ENCODE measurements at places on chromosomes 1 and 21.

DNA sequence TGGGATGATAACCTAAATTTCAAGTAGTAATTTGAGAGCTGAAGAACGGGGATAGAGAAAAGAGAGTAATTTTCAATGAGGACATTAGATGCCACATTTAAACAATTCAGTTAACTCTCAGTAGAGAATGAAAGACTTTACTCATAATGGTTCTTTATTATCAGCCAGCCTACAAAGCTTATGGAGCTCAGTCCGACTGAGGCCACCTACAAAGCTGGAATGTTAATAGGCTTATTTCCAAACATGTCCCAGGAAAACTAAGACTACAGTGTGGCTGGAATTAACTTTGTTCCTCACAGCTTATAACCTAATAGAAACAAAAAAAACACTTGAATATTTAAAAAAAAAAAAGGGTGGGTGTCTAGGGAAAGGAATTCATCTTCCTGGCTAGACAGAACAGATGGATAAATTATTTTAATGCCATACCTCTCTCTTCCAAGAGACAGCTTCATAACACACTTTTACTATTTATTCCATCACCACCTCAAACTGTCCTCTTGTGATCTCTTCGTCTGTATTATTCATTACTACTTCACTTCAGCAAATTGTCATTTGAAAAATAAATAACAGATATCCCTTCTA is 9.8 kb downstream of the SLC19A2 start:
- DNase-seq = no peak

- DNase-seq = no peak
Measured at GRCh38 chr1:175566247-175566646, 177.1 kb downstream of the TNR start.

GRCh38 chr1:19547814-19548213 is 62.5 kb upstream of the CAPZB start:
- no peak for DNase-seq

DNA sequence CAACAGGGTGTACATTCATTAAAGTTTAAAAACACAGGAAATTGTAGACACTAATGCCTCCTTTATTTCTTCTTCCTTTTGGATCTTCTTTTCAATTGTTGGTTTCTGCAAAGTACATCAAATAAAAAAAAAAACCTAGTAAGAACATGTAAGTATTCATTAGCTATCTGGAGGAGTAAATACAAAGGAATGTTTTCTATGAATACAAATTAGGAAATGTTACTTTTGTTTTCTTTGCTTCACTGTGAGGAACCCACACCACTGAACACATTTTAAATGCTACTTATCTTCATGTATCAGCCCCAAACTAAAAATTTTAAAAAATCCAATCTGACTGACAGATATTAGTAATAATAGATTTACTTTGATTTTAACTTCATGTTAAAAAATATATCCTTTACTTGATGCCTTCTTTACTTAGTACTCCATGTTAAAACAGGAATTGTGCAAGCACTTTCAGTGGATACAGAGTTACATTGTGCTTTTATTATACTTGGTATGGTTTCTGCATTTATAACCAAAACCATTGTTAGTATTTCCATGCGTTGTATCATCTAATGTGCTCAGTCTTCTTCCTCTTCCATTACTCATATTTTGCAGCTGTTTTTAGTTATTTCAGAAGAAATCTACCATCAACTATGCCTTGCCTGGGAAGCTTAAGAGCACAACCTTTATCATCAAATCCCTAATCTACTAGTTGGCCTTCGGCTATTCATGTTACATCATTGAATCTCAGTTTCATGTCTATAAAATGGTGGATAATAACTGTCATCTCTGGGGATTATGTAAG is 236.9 kb upstream of the DPYD start:
- DNase-seq = no peak

DNA sequence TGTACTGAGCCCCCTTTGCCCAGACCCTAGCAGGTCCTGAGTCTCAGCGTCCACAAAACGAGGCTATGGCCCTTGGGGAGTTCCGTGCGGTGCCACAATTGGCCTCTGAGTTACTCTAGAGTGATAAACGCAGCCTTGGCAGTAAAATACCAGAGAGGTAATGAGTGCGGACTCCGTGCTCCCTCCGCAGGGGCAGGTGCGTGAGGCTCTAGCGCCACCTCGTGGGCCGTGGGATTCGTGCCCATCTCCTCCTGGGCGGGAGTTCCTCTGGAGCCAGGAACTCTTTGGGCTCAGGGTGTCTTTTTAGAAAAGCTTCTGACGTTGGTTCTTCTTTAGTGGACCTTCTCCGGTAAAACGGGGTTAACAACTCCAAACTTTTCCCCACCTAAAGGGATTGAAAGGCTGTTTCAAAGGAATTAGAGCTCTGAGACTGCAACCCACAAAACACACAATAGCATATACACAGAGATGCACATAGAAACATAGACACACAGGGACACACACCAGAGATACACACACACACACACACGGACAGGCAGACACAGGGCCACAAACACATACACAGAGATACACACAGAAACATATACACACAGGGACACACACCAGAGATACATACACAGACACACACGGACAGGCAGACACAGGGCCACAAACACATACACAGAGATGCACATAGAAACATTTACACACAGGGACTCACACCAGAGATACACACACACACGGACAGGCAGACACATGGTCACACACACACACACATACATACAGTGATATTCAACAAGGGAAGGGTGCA is 99.4 kb downstream of the KCNJ15 start:
- DNase-seq = peak; percentile 54

GRCh38 chr1:98677288-98677687 is 15.8 kb downstream of the SNX7 start:
- no peak for DNase-seq

DNA sequence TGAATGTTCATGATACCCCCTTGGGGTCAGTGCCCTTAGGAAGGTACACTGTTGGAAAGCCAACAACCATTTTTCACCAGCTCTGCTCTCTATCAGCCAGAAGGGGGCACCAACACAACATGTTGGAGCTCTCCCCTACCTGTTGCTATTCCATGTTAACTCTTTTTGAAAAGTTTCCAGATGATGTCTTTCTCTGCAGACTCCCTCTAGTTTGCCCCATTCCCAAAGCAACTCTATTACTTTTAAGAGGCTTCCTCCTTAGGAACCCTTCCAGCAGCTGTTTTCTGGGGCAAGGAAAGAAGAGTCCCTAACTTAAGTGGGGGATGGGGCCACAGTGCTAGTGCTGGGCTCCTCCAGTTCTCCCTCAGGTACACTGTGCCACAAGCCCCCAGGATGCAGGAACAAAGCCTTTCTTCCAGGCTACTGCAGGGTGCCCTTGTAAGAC is 22.9 kb upstream of the NDC1 start:
- peak; percentile 38 for DNase-seq

- no peak for DNase-seq
Measured at GRCh38 chr1:209104646-209105045, 478.9 kb upstream of the CAMK1G start.

DNA sequence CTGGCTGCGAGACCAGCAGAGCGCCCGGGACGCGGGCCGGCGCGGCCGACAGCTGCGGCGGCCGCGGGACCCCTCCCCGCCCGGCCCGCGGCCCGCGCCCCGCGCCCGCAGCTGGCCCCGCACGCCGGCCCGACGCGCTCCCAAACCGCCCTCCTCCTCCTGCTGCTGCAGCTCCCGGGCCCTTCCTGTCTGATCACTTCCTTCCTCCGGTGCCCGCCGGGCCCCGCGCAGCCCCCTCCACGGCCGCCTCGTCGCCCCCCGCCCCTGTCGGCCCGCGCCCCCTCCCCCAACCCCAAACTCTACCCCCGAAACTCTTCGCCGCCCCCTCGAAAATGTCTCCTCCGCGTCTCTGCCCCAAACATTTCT is 594 bp downstream of the LUZP1 start:
- peak; percentile 25 for DNase-seq

GRCh38 chr21:37848721-37849490 is 67.4 kb downstream of the KCNJ6 start:
- DNase-seq = no peak

GRCh38 chr1:69643266-69643665 is 75.5 kb downstream of the LRRC7 start:
- DNase-seq = no peak

- DNase-seq = no peak
Measured at GRCh38 chr21:38834725-38835124, 29.0 kb downstream of the ETS2 start.

DNA sequence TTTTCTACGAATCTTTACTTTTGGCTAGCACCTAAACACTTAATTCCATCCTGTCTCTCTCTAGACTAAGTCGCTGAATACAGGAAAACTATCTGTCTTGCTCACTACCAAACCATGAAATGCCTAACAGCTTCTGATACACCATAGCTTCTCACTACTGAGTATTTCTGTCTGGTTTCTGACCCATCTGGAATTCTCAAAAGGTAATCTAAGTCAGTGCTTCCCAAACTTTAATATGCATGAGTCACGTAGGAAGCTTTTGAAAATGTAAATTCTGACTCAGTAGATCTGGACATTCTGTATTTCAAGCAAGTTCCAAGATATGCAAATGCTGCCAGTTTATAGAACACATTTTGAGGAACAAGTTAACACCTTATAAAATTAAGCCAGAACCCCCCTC is 9.2 kb upstream of the OVGP1 start:
- DNase-seq = no peak

DNA sequence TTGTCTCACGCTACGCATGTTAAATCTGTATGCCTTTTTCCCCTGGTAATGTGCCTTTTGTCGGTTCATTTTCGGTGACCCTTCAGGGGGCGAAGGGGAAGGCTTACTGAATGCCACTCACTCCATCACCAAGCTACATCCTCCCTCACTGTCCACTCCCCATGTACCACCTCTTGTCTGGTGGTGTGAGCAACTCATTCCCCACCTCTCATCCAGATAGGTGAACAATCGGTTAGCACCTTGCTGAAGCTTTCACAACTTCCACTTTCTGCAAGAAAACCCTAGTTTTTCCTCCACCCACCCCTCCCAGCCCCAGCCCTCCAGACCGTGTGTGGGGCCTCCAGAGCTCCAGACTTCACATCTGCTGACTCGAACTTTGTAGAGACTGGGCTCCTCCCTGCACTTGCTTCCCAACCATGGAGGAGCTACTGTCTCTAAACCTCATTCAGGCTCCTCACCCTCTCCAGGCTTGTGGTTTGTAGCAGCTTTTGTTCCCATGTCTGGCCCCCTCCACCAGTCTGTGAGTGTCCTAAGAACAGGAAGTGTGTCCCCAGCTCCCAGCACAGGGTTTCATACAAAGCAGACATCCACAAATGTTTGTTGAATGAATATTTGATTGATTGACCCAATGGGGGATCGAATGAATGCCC is 48.4 kb upstream of the RUNX3 start:
- no peak for DNase-seq

- no peak for DNase-seq
Measured at GRCh38 chr1:70042090-70042731, 163.2 kb downstream of the LRRC40 start.

GRCh38 chr21:46425571-46425970 is 33.1 kb upstream of the DIP2A start:
- no peak for DNase-seq

GRCh38 chr1:54559111-54559548 is 11.1 kb downstream of the ACOT11 start:
- DNase-seq = no peak

DNA sequence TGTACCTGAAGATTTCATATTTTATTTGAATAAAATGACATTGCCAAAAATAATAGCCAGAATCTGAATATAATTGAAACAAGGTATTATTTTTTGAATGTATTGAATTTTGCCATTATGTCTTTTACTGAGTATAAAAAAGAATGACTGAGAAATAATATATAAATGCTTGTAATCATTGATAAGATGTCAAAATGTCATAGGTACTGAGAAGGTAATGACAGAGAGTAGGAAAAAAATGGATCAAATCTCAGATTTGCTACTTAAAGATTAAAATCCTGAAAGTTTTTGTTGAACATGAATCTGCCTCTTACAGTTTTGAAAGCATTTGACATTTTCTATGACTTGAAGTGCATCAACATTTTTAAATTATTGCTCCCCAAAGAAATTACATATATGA is 1069.9 kb upstream of the ADGRL4 start:
- no peak for DNase-seq

- no peak for DNase-seq
Measured at GRCh38 chr1:159828176-159828575, 1.5 kb downstream of the SLAMF8 start.

DNA sequence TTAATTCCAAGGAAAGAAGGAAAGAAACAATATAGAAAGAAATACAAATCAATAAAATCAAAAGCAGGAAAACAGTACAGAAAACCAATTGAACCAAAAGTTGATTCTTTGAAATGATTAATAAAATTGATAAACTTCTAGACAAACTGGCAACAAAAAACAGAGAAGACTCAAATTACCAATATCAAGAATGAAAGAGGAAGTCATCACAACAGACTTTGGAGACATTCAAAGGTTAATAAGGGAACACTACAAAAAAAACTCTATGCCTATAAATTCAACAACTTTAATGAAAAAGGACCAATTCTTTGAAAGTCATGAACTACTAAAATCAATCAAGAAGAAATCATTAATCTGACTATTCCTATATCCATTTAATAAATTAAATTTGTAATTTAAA is 329.3 kb upstream of the NR5A2 start:
- no peak for DNase-seq

DNA sequence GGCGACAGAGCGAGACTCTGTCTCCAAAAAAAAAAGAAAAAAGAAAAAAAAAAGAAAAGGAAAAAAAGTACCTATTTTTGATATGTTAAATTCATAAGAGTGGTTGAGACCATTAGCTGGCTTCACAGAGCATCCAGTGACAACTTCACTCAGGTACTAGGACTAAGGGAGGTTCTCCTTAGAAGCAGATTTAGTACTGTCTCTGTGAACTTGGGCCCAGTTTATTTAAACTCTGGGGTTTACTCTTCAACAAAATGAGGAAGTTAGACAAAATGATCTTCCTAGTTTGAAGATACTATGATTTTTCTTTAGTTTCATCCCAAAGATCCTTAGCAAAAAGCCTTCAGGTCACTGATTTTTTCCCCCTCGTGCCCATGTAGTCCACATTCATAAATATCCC is 21.2 kb downstream of the MACO1 start:
- DNase-seq = no peak

GRCh38 chr1:31705080-31705866 is 1.5 kb upstream of the COL16A1 start:
- peak; percentile 32 for DNase-seq

GRCh38 chr1:83697220-83697619 is 301.7 kb downstream of the TTLL7 start:
- no peak for DNase-seq

Data from effector CD4-positive, alpha-beta T cell (primary cell).